B cell (primary cell): ENCODE measurements at places on chromosomes 4 and X.

DNA sequence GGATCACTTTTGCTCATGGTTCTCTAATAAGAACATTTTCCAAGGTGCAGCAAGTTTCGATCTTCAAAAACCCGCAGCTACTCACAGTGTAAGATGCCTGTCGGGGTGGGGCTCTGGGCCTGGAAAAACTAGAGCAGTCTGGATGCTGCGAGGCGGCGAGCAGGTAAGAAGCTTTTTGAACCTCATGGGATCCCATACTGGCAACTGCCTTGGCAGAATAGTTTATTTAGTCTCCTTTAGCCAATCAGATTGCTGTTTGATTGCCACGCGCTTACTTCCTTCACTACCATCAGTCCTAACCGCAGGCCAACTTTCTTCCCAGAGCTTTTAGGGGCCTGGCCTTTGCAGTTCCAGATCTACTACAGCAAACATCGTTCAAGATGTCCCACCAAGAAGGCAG, 61.3 kb upstream of the MAGEB10 start:
- DNase-seq = no peak

DNA sequence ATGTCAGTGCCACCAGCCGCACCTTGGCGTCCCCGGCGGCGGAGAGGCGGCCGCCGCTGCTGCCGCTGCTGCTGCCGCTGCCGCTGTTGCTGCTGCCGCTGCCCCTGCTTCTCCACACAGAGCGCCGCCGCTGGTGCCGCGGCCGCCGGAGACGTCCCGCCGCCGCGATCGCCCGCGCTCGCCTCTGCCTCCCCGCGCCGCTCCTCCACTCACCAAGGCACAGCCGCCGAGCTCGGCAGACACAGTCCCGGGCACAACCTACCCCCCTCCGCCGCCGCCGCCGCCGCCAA, at the start of gene PPP3CA:
Gene PPP3CA, minus strand, starts transcription at position 260 of the 290 bp plus-strand sequence.
- no peak for DNase-seq

- DNase-seq = no peak
These were observed 91.7 kb downstream of the EFNB1 start for GRCh38 chrX:68920561-68920960.

DNA sequence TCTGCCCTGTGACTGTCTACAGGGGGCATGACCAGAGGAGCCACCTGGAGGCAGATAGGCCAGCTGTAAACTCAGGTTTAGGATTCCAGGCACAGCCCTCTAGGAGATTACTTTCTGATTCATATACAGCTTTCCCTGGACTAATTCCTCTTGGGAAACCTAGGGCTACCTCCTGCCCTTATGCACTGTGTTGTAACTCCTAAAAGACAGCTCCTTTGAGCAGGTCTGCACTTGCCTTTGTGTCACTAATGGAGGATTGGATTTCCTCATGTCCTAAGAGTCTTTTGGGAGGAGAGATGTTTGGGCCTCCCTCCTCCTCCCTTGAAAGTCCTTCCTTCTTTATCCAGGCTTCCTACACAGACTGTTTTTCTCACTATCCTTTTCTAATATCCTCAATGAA, 202.0 kb downstream of the PCDH19 start:
- DNase-seq = no peak

DNA sequence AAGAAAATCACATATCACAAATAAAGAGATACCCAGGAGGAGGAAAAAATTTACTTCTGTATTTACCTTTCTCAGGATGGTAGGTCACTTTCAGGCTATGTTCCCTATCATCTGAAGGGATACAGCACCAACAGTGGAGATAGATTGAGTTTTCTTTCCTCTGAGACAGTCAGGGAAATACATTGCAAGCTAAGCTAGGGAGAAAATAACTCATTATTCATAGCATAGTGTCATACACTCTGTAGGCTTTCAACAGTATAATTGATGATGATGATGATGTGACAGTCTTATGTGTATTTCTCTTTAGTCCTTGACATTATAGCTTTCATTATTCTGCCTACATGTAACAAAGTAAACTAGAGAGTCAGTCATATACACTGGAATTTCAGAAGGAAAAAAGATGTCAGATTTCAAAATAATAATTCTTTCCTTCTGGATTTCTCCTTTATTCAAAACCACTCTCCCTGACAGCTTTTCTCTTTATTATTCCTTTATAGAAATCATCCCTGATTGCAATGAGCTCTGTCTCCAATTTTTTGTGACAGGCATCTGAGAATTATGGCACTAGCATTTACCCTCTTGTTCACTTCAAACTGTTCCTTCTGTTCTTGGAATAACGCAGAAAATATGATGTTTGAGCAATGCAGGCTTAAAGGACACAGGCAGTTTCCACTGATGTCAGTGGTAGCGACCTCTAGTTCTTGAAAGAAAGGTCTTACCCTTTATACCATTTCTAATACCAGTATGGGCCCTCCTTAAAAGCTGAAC, 169.1 kb upstream of the EPHA5 start:
- no peak for DNase-seq
